Amygdala (tissue), 56 donors: ENCODE measurements at places on chromosomes 5 and 9.

DNA sequence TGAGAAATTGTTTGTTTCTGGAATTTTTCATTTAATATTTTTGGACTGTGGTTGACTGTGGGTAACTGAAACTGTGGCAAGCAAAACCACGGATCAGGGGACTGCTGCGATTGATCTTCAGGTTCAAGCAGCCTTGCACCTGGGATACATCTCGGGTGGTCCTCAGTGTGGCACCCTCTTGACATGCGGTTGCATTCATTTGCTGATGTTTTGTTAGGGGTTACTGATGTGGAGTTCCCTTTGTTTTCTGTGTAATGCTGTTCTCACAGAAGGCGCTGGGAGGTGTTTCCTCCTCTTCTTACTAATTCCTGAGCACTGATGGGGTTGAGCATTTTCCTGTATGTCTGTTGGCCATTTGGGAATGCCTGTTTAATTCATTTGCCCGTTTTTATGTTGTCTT, 60.4 kb downstream of the EHMT1 start:
- DNase-seq = no peak

DNA sequence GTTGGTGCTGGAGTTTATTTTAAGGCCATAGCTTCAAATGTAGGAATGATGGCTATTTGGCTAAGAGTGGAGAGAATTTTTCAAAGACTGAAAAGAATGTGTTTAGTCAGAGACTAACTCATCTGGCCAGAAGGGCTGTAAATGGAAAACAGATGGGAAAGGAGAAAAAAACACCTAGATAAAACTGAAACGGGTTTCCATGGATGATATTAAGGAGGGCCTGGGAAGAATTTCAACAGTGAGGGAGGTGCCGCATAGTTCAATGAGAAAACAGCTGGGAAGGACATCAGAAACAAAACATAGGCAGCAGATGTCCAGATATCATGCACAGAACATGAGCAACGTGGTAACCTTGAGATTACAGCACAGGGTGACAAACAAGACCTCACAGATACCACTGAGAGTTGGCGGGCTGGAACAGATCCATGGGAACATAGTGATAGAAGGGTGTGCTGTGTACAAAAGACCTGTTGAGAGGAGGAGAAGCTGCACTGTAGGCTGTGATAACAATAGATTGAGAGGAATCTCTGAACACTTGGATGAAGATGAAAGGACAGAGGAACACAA, 31.2 kb upstream of the RAD23B start:
- no peak for DNase-seq

DNA sequence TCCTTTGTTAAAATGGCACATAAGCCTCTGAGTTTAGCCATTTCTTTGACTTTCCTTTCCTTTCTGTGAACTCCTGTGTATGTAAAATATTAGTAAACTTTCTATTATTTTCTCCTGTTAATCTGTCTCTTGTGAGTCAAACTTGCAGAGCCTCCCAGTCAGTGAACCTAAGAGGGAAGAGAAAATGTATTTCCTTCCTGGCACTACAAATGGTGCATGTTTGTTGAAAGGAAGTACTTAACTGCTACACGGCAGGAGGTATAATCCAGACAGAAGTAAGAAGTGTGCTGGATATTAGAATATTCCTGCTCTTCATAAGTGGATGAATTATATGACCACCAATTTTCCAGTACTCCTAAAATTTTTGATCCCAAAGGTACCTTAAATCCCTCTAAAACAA, 23.0 kb downstream of the CTSL start:
- DNase-seq = no peak

GRCh38 chr9:70044490-70045307, 1.1 kb downstream of the MAMDC2 start:
- no peak for DNase-seq

DNA sequence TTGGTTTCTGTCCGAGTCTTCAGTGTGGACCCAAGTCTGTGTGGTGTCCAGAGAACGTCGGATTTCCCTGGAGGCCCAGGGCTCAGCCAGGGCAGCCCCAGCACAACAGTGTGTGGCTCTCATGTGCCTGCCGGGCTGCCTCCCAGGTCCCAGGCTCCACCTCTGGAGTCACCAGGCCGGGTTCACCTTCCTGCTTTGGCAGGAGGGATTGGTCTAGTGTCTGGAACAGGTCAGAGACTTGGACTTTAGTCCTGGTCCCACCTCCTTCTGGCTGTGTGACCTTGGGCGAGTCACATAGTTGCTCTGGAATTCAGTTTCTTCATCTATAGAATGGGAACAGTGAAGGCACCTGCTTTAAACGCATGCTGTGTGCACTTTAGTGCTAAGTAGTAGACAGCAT, 3.2 kb downstream of the DOLPP1 start:
- no peak for DNase-seq

DNA sequence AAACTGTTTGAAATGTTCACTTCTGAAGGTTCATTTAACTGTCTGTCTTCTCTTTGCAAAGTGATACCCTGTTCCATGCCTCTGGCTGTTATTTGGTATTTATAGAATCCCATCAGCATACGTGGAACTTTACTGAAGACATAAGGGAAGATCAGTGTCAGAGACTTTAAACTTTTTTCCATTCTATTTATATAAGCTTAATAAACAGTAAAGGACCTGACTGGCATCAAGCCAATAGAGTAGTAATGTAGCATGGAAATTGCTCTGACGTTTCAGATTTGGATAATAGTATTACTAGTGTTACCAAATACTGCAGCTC, 94.9 kb upstream of the MINAR2 start:
- DNase-seq = no peak

DNA sequence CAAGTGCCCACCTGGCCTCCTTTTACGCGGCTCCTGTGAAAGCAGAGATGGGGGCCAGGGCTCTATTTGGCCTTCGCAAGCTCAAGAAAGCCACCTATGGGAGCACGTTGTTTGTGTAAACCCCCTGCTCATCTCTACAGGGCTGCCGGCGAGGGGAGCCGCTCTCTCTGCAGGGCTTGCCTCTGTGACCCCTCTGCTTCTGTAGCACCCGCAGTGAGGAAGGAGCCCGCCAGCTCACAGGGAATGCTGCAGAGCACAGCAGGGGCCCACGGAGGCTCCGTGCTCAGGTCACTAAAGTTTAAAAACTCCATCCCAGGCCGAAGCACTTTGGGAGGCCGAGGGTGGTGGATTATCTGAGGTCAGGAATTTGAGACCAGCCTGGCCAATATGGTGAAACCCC, 376.8 kb downstream of the IRX2 start:
- no peak for DNase-seq
